Umbilical cord (tissue), 2 donors: ENCODE measurements at places on chromosomes 5 and 9. TPM values are rescaled to one million over a fixed set of nuclear protein-coding genes. Genes with fewer than 3 reads are reported as not detected.

MAMDC2 gene
- total RNA-seq = 3.1 TPM

FST gene
- 76.1 TPM for total RNA-seq

PCDHGA12 gene
- total RNA-seq = 14.4 TPM

CATSPER3 gene
- total RNA-seq = not detected

ENHO gene
- total RNA-seq = not detected

PAPPA gene
- total RNA-seq = 26.0 TPM

SNCB gene
- total RNA-seq = not detected

PAX5 gene
- total RNA-seq = 2.6 TPM

LPAR1 gene
- total RNA-seq = 78.0 TPM
